Posterior cingulate gyrus (tissue), 11 donors: ENCODE measurements at places on chromosomes 1 and 21.

GRCh38 chr21:25464275-25464674 is 143.0 kb downstream of the MRPL39 start:
- DNase-seq = no peak

- DNase-seq = no peak
These were observed 9.6 kb upstream of the PLA2G4A start for GRCh38 chr1:186819126-186819525.

GRCh38 chr21:27536319-27536718 is 569.4 kb upstream of the ADAMTS5 start:
- DNase-seq = no peak

DNA sequence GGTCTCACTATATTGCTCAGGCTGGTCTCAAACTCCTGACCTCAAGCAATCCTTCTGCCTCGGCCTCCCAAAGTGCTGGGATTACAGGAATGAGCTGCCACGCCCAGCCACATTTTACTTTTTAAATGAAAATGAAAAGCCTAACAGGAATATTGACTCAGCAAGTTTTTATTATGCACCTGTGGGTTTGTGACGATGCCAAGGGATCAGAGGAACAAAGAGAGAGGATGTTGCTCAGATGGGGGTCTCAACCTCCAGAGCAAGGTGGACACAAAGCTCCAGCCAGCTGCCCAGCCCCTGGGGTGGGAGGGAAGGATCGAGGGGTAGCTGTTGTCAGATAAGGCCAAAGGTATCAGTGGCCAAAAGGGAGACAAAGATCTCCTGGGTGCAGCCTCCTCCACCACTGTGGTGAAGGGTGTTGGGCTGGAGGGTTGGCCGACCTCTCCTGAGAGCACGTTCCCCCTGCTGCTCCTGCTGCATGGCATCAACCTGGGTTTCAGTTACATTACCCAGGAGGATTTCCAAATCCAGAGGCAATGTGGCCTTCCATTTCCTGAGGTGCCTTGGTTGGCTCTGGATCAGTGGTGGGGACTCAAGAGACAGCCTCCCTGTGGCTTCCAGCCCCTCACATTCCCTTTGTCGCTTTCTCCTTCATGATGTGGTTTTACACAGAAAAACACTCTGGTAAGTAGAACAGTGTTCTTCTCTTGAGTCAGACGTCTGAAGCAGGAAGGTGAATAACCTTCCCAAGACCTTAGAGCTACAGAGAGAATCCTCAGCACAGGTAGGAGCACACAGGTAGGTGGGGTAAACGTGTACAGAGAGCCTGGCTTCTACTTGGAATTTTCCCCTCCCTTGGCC is 34.2 kb downstream of the ZNF496 start:
- DNase-seq = no peak

DNA sequence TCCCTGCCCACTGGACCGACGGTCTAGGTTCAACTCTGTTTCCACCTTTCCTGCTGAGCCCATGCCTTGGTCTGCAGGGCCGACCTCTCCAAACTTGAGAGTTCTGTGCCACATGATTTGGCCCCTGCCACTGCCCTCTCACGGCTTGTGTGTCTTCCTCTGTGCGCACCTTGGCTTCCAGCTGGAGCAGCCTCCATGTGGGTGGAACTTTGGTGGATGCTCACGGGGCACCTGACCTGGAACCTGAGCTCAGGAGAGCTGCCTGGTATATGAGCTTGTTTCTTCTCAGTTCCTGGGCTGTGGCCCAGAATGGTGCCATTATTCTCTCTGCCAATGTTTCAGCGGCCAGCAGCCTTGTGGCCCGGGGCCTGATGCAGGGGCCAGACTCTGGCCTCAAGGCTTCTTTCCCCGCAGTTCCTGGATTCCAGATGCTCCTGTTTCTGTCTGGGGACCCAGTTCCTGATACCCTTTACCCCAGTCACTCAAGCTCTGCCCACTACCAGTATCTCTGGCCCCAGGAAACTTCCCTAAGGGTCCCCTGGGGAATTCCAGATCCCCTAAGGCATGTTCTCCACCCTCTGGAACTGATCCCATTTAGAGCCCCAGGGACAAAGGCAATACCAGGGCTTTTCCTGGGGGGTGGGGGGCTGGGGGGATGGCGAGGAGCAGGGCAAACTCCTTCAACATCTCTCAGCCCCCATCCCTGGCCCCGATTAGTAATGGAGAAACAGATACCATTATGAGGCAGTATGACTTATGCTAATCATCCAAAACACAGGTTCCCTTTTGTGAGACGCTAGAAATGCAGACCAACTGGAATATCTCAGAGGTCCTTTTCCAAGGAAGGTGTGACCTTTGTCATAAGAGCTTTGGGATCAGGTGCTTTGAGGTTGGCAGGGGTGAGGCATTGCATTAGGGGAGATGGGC is 11.1 kb downstream of the QSOX1 start:
- no peak for DNase-seq

DNA sequence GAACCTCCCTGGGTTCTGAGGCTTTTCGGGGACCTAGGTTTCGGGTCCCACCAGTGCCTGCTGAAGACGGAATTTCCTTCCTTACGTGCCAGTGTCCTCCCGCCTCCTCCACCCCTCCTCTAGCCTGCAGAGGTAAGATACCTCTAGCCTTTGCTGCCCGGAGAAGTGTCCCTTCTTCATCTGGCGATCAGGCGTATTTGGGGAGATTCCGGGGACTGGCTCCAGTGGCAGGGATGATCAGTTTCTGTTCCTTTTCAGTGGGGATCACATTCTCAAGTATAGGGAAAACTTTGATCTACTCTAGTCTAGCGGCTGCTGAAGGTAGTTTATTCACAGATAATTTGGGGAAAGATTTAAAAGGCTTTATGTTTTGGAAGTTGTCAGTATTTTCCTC is 674 bp downstream of the CEP350 start:
- DNase-seq = no peak

- DNase-seq = no peak
These were observed 513.6 kb downstream of the PLPP3 start for GRCh38 chr1:56065729-56066128.

GRCh38 chr1:174580801-174581200 is 133.0 kb downstream of the GPR52 start:
- DNase-seq = no peak

DNA sequence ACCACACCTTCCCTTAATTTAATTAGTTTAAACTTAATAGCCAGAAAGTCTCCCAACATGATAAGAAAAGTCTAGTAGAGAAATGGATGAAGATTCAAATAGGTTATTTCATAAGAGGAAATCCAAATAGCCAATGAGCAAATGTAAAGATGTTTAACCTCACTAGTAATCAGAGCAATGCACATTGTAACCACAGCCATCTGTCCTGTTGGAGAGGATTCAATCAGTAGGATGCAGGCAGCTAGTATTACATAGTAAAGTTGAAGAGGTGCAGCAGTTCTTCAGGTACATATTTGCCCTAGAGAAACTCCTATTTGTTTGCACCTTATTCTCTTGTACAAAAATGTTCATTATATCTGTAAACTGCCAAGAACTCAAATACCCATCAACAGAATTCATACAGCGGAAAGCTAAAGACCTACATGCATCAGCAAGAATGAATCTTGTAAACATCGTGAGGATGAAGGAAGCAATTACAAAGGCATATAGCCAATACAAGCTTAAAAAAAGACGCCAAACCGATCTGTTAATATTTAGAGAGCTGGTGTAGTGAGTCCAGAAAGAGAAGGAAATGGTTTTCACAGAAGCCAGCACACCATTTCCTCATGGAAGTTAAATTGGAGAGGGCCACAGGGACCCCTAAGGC is 27.9 kb downstream of the DIP2A start:
- DNase-seq = no peak

DNA sequence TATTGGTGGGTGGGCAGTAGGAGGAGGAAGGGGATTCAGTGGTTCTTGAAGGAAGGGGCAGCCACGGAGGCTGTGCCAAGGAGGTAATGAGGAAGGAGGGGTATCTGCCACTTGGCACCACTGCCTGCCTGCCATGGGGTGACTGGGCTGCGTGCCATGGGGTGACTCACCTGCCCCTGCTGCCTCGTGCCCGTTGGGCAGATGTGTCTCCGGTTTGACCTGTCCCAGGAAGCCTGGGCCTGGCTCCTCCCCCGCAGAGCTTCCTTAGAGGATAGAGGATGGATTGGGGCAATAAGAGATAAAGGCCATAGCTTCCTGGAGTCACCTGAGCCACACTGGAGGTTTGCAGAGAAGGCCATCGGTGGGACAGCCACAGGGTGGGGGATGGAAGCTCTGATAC is 1.7 kb downstream of the PADI3 start:
- no peak for DNase-seq

DNA sequence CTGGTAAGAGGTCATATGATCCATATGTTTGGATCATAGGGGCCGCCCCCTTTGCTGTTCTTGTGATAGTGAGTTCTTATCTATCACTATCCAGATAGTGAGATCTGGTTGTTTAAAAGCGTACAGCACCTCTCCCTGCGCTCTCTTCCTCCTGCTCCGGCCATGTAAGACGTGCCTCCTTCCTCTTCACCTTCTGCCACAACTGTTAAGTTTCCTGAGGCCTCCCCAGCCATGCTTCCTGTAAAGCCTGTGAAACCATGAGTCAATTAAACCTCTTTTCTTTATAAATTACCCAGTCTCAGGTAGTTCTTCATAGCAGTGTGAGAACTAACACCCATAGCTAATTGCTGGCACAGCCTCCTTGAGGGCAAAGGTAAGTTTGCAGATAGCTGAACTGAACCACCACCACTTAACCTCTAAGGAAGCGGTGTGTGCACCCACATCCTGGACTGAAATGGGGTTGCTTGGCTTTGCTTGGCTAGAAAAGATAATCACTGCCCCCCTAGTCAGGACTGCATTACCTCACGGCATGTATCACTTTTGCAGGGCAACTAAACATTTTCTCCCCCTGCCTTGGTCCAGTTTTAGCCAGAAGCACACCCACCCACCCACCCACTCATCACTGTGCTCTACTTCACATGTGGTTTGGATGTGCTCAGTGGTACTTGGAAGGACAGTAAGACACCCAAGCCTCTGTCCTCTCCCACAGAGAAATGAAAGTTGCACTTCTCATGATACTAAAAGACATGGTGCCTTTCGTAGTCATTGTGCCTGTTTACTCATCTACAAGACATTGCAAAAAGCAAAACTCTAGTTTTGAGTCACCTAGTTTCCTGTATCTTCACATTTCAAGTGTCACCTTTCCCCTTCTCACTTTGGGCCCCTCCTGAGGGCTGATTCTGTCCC is 23.1 kb upstream of the PTAFR start:
- no peak for DNase-seq

DNA sequence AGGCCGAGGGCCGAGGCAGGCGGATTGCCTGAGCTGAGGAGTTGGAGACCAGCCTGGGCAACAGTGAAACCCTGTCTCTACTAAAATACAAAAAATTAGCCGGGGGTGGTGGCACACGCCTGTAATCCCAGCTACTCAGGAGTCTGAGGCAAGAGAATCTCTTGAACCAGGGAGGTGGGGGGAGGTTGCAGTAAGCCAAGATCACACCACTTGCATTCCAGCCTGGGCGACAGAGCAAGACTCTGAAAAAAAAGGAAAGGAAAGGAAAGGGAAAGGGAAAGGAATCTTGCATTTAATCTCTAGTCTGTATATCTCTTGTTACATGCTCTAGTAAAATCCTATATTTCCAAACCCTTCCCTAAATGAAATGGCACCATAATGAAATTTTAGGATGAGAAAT is 328.3 kb upstream of the ADGRL2 start:
- DNase-seq = no peak

DNA sequence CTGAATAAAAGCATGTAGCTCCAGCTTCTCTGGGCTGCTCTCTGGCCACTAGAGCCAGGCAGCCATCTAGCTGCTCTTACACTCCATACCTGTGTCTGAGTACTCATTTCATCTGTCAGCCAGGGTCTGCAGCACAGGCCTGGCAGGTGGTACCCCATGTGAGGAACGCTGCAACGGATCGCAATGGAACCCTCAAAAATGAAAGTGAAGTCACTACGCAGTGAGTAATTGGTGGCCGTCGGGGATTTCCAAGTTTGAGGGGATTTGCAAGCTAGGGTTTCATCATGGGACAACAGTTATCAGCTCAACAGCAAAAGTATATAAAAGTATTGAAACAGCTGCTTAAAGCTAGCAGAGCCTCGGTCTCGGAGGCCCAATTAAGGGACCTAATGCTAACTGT is 186.7 kb downstream of the HFM1 start:
- no peak for DNase-seq

GRCh38 chr1:77356136-77356535 is 74.3 kb downstream of the AK5 start:
- no peak for DNase-seq

DNA sequence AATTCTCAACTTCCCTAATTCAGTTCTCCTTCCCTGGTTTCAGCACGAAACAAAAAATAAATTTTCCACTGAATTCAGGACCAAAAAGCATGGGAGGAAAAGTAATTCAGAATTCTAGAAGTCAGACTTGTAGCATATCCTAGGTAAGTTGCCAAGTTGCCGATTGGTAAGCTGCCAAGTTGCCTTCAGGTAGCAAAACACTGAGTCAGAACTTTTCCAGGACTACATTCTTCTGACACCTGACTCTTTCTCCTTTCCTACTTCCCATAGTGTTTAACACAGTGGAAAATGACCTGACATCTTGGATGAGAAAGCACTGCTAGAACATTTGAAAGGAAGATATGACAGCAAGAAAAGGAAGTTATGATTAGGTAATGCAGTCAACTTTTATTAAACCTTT is 322.8 kb downstream of the SPATA17 start:
- no peak for DNase-seq

- no peak for DNase-seq
These were observed 50.5 kb downstream of the RASSF5 start for GRCh38 chr1:206557636-206558473.

GRCh38 chr1:63724375-63724899 is 49.4 kb upstream of the ROR1 start:
- no peak for DNase-seq

DNA sequence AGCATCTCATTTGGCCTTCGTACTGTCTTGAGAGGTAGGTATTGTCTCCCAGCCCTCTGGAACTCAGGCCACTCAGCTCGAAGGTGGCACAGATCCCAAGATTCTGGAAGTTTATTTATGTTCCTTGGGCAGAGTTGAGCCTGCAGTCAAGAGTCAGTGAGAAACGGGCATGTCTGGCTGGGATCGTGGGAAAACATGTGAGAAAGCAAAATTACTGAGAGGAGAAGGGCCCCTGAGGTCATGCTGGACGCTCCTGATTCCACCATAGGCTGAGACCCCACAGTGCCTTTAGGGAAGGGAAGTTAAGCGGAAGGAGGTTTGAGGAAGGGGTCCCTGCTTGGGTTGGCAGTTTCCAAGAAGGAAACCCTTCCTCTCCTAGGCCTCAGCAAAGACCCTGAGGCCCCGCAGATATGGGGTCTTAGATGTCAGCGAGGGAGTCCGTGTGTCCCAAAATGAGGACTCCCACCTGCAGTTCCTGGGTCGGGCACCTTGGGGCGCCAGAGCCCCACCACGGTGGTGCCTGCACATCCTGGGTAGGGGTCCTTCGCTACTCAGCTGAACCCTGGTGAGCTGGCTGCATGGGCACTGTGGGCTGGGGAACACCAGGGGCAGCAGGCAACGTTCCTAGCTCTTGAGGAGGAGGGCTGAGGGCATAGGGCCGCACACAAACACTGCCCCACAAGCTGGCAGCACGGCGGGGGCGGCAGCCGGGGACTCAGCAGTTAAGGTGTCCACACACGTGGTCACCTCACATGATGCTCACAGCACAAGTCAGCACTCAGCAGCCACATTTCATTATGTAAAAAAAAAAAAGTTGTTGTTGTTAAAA is 12.3 kb upstream of the SEMA4A start:
- no peak for DNase-seq

GRCh38 chr1:20153000-20153418 is 13.9 kb downstream of the PLA2G2F start:
- no peak for DNase-seq
